ENCODE measurements at places on chromosomes 6 and 20.

DNA sequence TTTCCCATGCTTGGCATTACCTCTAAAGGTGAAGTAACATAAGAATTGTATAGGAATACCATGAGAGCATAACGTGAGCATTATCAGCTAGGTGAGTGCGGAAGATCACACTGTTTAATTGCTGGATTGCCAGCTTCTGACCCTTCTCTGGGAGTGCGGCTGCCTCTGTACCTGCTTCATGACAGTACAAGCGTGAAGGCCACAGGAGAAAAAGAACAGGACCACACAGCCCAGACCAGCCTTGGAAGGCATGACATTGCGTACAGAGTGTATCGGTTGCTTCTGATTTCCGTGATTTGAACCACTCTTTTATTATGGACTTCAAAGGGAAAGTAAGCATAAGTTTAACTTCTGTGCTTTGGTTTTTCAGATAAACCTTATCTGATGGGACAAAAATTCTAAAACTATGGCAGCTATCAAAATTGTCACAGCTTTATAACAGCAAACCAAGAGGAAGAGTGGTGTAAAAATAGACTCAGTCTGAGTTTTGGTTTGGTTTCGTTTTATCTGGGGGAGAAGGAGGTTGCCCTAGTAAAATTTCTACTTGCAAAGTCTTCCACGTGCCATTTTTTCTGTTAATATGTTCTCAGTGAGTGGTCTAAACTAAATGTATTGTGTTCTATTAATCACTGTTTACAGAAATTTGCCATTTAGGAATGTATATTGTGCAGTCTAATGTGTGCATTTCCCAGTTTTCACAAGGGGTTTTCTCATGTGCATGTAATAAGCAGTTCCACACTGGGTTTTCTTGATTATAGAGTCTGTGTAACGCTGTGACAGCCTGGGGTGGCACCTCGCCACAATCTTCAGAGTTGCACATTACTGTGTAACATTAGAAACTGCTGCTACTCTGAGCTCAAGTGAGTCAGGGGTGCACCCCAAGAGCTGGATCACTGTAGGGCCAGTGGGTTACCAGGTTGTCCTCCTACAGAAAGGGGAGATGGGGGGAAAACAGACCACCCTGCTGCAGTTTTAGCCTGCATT, 97.3 kb downstream of the RPP40 start:
- DNase-seq: no peak

DNA sequence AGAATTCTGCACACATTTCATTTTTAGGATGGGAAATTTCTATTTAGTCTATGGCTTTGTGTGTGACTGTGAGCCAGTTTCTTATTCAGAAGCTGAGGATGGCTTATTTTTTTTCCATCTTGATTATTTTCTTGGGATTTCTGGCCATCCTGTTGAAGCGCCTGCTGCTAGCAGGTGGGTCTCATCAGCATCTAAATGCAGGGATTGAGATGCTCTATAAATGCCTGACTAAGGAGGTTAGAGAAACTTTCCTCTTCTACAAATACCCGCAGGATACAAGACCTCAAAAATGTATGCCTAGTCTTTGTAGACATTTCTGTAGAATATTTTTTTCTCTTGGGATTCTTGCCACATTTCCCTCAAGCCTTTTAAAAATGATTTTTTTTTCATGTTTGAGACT, 138.0 kb upstream of the CCN2 start:
- DNase-seq: no peak

GRCh38 chr6:7542065-7542873, 798 bp downstream of the DSP start:
- no peak for DNase-seq

GRCh38 chr6:26087284-26088115, at the start of gene HFE:
Gene HFE, plus strand, starts transcription at chr6:26087429. Its CDS starts 12 bp downstream, at chr6:26087441.
- no peak for DNase-seq

DNA sequence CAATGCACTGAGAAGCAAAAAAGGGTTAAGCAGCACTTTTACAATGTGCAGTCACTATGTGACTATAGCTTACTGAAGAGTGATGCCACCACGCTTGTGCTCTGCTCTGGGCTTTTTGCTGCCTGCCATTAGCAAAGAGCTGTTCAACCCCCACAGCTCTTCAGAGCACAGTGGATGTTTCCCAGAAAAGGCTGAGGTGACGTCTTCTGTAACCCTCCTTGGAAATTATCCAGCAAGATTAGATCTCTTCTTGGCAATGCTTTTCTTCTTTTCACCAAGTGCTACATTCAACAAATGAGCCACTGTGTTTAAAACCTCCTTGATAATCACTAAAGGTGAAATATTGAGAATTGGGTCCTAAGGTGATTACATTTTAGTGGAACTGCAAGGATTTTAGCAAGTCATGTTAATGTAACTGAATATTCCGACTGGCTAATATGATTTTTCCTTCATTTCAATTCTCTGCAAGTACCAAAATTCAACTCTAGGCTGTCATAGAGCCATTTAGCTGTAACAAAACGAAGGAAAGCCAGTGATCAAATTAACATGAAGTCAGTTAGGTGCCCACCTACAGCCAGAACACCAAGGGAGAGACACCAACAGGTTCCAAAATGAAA, 34.9 kb downstream of the ELOVL5 start:
- DNase-seq: no peak

GRCh38 chr6:159214281-159214680, 45.1 kb downstream of the FNDC1 start:
- no peak for DNase-seq

DNA sequence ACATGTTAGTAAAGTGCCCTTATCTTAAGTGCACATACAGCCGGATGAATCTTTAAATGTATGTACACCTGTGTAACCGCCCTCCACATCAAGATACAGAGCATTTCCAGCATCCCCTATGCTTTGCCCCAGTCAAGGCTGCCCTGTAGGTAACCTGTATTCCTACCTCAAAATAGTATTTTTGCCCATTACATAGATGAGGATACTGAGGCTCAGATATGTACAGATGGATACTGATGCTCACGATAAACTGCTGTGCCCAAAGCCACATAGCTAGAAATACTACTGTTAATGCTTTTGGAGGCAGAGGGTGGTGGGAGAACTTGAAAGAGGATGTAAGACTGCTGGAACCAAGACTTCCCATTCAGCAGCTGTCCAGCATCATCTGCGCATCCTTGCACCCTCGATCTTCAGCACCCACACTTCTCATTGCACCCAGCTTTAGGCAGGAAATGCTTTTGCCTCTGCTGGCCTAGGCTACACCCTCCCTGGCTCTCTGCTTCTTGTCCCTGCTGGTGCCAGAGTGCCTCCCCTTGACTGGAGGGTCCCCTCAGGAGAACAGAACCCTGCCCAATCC, 27.0 kb upstream of the ZFAND3 start:
- no peak for DNase-seq

- DNase-seq: no peak
These were observed 517.3 kb upstream of the PTCHD4 start for GRCh38 chr6:48628316-48628715.

- no peak for DNase-seq
These were observed 147.4 kb downstream of the MOXD1 start for GRCh38 chr6:132253906-132254305.

DNA sequence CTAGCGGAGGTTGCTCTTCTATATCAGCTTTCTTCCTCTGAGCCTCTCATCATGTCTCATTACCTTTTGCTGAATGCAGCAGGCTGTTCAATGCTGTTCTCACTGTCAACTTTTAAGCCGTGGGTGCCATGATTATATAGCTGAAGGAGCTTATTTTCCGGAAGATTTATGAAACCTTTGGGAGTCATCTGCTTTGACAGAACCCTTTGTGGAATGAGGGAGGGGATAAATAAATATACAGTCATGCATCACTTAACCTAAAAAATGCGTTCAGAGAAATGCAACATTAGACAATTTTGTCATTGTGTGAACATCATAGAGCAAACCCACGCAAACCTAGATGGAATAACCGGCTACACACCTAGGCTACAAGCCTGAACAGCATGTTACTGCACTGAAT, 102.2 kb upstream of the AKAP12 start:
- no peak for DNase-seq

DNA sequence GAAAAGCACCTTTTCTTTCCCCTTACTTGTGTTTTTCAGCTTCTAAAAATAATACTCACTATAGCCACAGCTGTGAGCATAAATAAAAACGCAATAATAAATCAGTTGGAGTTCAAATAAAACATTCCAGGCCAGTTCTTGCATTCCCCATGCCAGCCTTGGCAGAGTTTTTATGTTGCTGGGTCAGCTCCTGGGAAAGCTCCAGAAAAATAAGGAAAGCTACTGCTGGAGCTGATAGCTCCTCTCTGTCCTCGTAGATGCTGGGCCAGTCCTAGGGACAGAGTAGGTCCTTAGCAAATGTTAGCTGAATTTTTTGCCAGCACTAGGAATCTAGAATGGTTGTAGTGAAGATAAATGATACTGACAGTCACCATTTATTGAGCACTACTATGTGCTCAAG, 389.0 kb upstream of the SYNCRIP start:
- no peak for DNase-seq

DNA sequence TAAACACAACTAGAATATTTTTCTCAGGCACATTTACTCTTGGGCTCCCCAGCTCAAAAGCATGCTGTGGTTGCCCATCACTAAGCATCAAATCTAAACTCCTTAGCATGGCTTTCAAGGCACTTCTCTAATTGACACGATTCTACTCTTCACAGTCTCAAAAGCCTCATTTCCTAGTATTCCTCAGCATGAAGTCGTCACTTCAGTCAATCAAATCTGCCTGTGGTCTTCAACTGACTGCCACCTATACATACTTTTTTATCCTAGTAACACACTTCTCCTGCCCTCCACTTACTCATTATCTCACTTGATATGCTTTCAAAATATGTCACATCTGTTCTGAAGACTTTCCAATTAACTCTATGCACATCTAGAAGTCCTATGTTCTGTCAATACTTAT, 110.3 kb downstream of the TBC1D32 start:
- no peak for DNase-seq

GRCh38 chr6:89007209-89008000, 44.0 kb upstream of the RNGTT start:
- DNase-seq: no peak

GRCh38 chr20:47914792-47915191, 129.5 kb upstream of the SULF2 start:
- no peak for DNase-seq

- no peak for DNase-seq
These were observed 103.4 kb upstream of the NEDD9 start for GRCh38 chr6:11335826-11336225.

GRCh38 chr6:70586114-70586513, 19.4 kb downstream of the SDHAF4 start:
- no peak for DNase-seq

GRCh38 chr6:156634951-156635371, 142.2 kb upstream of the ARID1B start:
- DNase-seq: no peak

DNA sequence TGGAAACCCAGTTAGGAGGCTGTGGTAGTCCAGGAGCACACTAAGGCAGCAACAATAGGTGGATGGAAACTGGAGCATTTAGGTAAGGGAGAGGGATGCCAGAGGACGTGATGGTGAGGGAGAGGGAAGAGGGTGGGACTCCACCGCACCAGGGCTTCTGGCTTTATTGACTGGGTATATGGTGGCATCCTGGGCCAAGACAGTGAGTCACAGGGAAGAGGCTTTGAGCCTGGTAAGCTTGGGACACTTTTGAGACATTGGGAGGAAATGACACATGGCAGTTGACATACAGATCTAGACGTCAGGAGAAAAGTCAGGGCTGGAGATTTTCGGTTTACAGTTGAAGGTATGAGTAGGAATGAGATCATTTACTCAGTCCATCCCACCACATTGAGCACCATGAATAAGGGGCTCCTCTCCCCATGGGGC, 14.9 kb downstream of the NT5E start:
- DNase-seq: no peak

- DNase-seq: no peak
These were observed 8.4 kb upstream of the GLP1R start for GRCh38 chr6:39040080-39040673.

- DNase-seq: no peak
These were observed 156.4 kb upstream of the SYNCRIP start for GRCh38 chr6:85798931-85799652.

DNA sequence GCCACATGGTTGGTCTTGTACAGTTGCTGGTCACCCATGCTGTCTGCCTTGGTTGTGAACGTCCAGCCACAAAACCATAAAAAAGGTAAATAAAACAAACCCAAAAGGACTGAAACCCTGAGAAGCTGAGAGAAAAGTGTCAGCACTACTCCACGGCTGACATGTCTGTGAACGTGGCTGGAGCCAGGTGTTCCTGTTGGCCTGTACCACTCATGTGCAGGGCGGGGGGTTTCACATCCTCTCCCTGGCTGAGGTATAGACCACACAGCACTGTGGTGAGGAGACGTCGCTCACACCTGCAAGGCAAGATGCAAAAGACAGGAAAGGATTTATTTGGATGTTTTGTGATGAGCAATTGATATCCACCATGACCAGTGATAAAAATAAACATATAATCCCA, 51.9 kb upstream of the MRPS10 start:
- no peak for DNase-seq

DNA sequence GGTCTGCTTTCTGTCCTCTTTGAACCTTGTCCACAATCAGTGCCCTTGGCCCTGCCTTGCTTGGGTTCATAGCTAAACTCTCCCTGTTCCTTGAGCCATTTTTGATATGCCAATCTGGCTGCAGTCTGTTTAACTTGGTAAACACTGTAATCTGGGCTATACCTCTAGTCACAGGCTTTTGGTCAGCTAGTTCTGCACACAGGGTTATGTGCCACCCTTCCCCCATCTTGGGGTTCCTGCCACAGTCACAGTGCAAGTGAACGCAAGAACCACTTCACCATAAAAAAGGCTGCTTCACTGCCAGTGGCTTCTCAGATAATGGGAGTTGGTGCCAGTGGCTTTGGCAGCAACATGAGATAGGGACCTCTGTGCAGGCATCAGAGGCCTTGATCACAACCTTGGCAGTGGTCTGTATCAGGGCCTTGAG, 10.9 kb upstream of the ATRN start:
- DNase-seq: no peak

DNA sequence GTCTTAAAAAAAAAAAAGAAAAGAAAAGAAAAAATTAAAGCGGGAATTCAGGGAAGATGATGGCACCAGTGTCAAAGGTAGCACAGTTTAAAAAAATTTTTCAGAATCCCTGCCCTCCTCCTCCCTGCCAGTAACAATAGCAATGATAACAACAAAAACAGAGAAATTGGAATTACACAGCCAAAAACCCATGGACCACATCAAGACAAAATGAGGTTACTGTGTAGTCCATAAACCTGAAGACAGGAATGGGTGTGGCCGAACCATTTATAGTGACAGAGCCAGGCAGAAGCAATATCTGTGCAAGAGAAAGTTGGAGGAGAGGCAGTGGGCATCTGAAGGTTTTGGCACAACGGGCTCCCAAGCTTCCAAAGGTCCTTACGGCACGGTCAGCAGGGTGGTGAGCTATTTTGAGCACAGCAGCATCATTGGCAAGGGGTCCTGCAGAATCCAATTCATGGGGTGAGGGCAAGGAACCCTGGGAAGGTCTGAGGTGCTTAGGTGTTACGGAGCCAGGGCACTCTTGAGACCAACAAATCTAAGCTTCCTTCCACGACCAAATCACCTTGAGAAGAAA, 202.3 kb downstream of the GMPR start:
- no peak for DNase-seq

GRCh38 chr20:44596010-44596409, 13.6 kb downstream of the PKIG start:
- no peak for DNase-seq
